ENCODE measurements at places on chromosomes 2 and 18.
A peak's percentile ranks its signal among the peaks of the same experiment; 100 is the strongest.

DNA sequence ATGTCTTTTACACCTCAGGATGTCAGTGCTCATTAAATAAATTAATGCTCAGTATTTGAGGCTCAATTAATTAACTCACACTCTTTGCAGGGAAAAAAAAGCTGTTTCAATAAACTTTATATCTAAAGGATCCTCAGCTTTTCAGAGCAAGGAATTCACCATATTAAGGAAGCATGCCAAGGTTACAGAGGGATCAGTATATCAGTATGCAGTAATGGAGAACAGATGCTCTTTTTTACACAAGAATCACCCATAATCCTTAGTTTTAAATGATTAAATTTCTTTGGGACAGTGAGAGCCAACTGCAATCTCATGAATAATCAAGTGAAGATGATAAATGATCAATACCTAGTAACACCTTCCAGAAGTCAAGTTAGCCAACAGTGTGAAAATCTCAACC lies 14.9 kb upstream of the LCT start:
- DNase-seq = no peak

GRCh38 chr2:38075507-38076151 lies at the start of gene CYP1B1:
TSS of gene CYP1B1 (minus strand) at chr2:38076151. CDS start at chr2:38075388, 763 bp downstream.
- DNase-seq = no peak

GRCh38 chr2:166117491-166117890 lies 10.3 kb downstream of the SCN1A start:
- no peak for DNase-seq

GRCh38 chr2:70855667-70856066 lies 20.1 kb upstream of the CD207 start:
- no peak for DNase-seq

GRCh38 chr2:128715360-128715759 lies 396.7 kb upstream of the HS6ST1 start:
- DNase-seq = no peak

GRCh38 chr2:46363535-46364170 lies 66.4 kb downstream of the EPAS1 start:
- no peak for DNase-seq

DNA sequence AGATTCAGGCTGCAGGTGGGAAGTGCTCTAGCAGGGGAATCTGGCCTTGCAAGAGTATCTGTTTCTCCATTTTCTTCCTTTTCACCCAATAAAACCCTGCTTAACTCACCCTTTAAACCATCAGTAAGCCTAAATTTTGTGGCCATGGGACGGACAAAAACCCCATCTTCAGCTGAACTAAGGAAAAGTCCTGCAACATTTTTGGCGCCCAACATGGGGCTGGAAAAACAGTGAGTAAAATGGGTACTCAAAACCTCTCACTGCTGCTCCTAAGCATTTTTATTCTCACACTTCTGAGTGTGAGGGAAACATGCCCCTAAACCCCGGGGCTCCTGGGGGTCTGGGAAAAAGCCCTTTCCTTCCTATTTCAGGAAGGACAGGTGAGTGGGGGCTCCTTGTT lies 414.3 kb downstream of the ZNF804A start:
- no peak for DNase-seq

DNA sequence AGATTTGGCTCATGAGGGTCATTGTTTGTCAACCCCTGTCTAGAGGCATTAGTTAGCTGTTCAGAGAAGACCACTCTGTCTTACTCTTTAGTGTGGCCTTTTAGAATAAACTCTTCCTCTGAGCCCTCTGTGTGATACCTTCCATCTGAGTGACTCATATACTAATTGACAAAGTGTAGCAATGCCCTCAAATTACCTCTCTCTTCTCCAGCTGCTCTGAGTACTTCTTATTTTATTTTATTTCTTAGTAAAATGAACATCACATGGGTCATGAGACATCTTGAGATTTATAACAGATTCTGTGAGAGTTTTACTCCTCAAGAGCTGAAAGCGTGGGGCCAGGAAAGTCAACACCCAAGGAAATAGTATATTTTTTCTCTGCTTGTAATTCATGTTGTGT lies 67.4 kb downstream of the KCTD18 start:
- no peak for DNase-seq

GRCh38 chr2:113370478-113371091 lies 66.9 kb upstream of the ZNG1B start:
- no peak for DNase-seq

DNA sequence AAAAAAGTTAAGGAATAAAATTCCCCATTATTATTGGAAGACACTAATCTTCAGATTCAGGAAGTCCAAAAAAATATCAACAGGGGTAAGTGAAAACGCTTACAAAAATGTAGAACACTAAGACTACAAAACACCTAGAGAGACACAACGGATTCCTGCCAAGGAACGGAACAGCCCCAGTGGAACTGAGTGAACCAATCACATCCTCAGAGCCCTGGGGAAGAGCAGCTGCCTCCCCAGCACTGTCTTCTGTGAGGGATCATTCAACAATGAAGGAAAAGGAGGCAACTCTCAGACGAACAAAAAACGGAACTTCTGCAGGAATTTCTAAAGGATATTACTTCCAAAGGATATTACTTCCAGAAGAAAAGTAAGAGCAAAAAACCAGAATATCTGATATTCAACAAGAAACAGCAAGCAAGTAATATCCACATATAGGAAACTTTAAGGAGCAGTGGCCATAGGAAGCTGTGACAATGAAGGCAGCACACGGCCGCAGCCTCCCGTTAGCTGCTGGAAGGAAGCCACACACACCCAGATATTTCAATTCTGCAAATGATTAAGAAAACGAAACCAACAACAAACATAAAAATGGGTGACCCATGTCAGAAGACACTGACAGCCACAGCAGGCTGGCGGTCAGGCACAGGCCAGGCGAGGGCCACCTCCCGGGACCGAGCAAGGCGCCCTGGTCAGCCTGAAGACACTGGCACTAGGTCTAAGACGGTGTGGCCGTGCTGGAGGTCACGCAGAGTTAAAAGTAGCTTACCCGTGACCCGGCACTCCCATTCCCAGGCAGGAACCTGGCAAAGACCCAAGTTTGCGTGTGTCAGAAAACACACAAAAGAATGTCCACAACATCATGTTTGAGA lies 81.8 kb downstream of the HDAC4 start:
- DNase-seq = no peak

- no peak for DNase-seq
These were observed 6.6 kb downstream of the NPAS2 start for GRCh38 chr2:100826494-100826893.

GRCh38 chr18:44452346-44452745 lies 228.3 kb upstream of the SETBP1 start:
- no peak for DNase-seq

DNA sequence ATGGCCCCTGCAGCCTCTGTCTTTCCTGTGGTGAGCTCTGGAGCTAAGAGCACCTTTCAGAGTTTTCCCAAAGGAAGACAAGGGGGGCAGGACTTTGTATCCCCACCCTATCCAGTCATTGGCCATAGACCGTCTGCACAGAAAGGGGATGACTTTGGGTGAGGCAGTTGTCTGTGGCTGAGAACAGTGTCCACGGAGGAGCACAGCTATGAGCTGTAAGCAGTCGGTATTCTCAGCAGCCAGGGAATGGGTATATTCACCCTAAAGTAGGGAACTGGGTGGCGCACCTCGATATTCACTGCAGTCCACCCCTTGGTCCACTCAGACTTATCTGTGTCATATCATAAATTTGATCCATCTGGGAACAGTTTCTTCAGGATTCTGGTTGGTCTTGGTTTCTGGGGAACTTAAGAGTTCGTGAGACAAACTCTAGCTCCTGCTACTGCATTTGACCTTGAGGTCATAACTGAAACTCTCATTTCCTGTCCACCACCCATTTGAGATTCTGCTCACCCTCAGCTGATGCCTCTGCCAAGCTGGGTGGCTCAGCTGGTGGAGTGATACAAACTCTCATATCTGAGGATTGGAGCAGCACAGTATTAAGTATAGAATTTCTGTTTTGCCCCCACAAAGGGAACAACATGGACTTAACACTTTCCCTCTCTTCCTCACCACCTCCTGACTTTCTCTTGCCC lies 45.2 kb upstream of the SCG2 start:
- DNase-seq = no peak

DNA sequence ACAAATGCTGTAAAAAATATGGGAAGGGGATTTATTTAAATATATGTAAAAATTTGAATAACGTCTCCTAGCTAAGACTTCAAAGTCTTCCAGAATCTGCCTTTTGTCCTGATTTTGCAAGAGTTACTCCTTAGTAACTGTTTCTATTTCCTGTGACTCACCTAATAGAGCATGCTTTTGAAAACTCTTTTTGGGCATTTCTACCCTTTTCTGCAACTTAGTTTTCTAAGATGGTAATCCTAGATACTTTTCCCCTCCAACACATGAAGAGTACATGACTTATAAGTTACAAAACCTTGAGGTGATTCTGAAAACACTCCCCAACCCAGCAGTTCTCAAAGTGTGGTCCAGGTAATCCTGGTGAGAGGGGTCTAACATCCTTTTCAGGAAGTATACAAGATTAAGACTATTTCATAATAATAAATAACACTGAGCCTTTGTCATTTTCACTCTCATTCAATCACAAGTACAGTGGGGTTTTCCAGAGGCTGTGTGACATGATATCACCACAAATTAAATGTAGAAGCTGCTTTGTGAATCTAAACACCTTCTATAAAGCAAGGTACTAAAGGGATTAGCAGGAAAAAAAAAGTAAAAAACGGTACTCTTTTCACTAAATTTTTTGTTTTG lies 31.9 kb downstream of the PPP4R3B start:
- no peak for DNase-seq

DNA sequence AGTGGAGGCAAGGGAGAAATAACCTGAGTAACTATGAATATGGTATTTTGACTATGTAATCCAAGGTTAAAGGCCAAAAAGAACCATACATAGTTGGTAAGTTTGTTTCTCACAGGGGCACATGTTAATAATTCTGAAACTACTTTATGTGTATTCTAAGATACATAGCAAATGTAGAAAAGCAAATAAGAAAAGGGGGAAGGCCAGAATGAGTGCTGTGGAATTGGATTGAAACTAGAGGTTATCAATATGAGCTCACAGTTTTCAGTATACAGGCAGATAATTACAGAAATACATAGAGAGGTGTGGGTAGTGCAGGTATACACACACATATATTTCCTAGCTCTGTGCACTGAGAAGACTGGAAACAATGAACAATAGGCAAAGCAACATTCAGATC lies 13.7 kb downstream of the INO80C start:
- DNase-seq = no peak

- DNase-seq = no peak
These were observed 92.6 kb upstream of the TMEM18 start for GRCh38 chr2:769771-770170.

GRCh38 chr18:68436485-68436884 lies 278.4 kb downstream of the TMX3 start:
- no peak for DNase-seq

DNA sequence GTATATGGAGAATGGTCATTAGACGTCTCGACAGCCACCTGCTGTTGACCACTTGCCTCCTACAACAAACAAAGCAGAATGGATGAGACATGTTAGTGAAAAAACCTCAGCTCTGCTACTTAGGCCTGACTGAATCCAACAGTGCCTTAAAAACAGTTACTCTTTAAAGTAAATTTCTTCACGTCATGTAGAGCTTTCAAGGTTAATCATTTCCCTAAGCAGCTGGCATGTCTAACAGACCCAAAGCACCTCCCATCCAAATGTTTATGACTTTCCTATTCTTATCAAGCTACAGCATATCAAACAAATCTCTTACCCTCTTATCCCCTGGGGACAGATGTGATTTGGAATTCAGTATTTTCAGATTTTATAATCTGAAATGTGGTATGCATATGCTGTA lies 75.6 kb upstream of the ITGB6 start:
- DNase-seq = no peak

DNA sequence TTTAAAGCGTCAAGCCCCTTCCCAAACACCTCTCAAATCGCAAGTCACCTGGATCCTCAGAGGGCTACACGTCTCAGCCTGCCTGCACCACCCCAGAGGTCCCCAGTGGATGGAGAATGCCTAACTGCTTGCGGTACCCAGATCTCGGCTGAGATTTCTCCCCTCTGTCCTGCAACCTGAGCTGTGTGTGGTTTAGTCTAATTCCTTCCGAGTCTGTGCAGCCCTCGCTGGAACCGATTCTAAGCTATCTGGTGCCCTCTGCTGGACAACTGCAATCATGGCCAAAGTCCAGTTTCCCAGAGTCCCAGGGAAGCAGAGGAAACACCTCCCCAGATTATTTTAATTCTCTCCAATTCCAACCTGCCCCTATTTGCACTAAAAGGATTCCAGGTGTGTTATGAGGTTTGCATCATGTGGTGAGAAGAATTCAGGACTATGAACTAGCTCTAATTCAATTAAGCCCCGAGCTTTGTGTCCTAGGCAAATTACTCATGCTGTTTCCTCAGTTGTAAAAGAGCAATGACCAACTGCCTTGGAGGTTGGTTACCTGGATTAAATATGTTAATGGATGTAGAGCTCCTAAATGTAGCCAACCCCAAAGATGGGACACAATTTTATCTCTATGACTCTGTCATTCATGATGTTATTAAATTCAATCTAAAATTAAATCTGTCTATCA lies 276.1 kb upstream of the NCKAP5 start:
- DNase-seq = peak; percentile 52

- DNase-seq = no peak
These were observed 233.4 kb upstream of the CNTNAP5 start for GRCh38 chr2:123791684-123792083.

DNA sequence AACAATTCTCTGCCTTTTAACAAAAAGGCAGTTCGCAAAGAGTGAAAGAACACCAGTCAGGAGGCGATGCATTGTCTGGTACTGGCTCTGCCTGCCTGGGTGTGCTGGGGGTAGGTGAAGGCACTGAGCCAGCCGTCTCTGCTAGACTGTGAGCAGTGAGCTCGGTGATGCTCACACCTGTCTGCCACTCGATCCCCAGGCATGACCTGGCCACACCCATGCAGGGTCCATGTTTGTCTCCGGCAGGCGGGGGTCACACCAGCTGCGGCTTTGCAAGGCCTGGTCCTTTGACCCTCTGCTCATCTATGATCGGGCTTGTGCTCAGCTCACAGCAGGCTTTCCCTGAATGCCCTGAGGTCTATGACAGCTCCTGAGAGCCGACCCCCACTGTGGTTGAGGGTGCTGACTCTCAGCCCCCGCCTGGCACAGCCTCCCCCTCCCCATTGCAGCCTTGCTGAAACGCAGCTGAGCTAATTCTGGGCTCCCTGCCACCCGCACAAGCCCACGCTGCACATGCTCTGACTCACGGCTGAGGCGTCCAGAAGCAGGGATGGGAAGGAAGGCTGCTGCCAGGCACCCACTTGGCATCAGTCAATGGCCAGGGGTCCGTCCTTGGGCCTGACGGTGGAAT lies 23.7 kb downstream of the CRACDL start:
- DNase-seq = peak; percentile 78

GRCh38 chr18:75160364-75160763 lies 48.6 kb downstream of the PTGR3 start:
- DNase-seq = no peak

DNA sequence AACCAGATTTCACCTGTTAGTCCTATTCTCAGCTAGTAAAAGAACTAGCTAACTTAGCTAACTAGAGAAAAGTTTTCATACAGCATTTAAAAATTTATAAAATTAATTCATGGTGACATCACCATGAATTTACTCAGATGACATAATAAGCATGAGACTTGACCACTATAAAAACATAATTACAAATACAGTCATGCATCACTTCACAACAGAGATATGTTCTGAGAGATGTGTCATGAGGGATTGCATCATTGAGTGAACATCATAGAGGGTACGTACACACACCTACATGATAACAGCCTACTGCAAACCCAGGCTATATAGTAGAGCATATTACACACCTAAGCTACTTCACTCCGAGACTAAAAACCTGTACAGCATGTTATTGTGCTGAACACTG lies 481.3 kb upstream of the CHAC2 start:
- no peak for DNase-seq
